ENCODE measurements at places on chromosomes 11 and 22. TPM values are rescaled to one million over a fixed set of nuclear protein-coding genes. Genes with fewer than 3 reads are reported as not detected.

FAM111B gene
- total RNA-seq: 3.4 TPM

GRCh38 chr11:6667733-6668374 is 12.2 kb upstream of the DCHS1 start:
- no peak overlapping the region for H3K4me3 ChIP-seq
- H3K4me1 ChIP-seq: peaks cover 37% of the 10 kb centered on the region
- H3K36me3 ChIP-seq: peaks cover 12% of the 10 kb centered on the region
- no peak overlapping the region for H3K27ac ChIP-seq
- no peak for DNase-seq

- H3K4me3 ChIP-seq: no peak overlapping the region
- no peak for DNase-seq
- H3K36me3 ChIP-seq: peaks cover 6% of the 10 kb centered on the region
- no peak overlapping the region for H3K27ac ChIP-seq
- H3K4me1 ChIP-seq: peaks cover 41% of the 10 kb centered on the region
- H3K27me3 ChIP-seq: no peaks in the 10 kb centered on the region
These were observed 80.6 kb downstream of the GAB2 start for GRCh38 chr11:78336877-78337553.

- H3K4me1 ChIP-seq: peaks cover 7% of the 10 kb centered on the region
- peaks cover 2% of the 10 kb centered on the region for H3K36me3 ChIP-seq
- no peak overlapping the region for H3K4me3 ChIP-seq
- DNase-seq: no peak
These were observed 16.5 kb upstream of the SHISAL1 start for GRCh38 chr22:44329179-44329796.

DNA sequence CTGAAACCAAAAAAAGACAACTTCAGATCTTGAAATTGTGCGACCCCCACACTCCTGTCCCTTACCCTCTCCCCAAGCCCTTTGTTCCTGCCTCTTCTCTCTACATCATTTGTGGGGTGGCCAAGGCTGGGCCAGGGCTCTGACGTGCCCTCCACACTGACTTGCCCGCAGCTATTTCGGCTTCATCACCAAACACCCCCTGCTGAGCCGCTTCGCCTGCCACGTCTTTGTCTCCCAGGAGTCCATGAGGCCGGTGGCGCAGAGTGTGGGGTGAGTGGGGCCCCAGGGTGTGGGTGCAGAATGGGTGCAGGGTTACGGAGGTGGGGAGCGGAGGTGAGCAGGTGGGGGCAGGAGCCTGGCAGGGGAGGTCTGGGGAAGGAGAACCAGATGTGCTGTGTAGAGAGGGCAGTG is 9.5 kb downstream of the MAPK8IP2 start:
- DNase-seq: no peak
- no peaks in the 10 kb centered on the region for H3K4me1 ChIP-seq
- no peak overlapping the region for H3K4me3 ChIP-seq
- H3K27me3 ChIP-seq: peaks cover 14% of the 10 kb centered on the region
- no peaks in the 10 kb centered on the region for H3K36me3 ChIP-seq
- no peak overlapping the region for H3K27ac ChIP-seq

COMT gene
- total RNA-seq: 49.0 TPM

DNA sequence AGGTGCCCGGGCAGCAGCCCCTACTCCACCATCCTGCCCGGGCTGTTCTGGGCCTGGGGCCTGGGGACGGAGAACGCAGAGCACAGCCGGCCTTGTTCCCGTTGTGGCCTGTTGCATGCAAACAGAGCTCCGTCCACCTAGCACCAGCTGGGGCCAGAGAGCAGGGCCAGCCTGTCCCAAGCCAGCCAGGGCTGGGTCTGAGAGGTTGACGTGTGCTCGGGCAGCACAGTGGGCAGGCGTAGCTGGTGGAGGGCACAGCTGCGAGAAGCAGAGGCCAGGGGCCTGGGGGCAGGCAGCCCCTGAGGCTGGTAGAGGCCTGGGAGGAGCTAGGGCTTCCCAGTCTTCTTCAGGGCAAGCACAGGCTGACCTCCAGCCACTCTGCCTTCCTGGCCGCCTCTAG is 1192.6 kb downstream of the BRD1 start:
- H3K27me3 ChIP-seq: peaks cover 4% of the 10 kb centered on the region
- H3K36me3 ChIP-seq: no peaks in the 10 kb centered on the region
- no peak overlapping the region for H3K4me3 ChIP-seq
- peaks cover 2% of the 10 kb centered on the region for H3K4me1 ChIP-seq

GRCh38 chr11:58685973-58686722 is 45.6 kb downstream of the GLYAT start:
- peaks cover 5% of the 10 kb centered on the region for H3K27me3 ChIP-seq
- no peaks in the 10 kb centered on the region for H3K4me1 ChIP-seq
- H3K36me3 ChIP-seq: no peaks in the 10 kb centered on the region
- DNase-seq: no peak

- no peak overlapping the region for H3K27ac ChIP-seq
- no peaks in the 10 kb centered on the region for H3K27me3 ChIP-seq
- DNase-seq: no peak
- H3K36me3 ChIP-seq: no peaks in the 10 kb centered on the region
- H3K4me1 ChIP-seq: no peaks in the 10 kb centered on the region
These were observed 12.1 kb downstream of the TYR start for GRCh38 chr11:89189776-89190175.

CAVIN3 gene
- total RNA-seq: 91.0 TPM

Measured in endothelial cell (in vitro differentiated cells).